ENCODE measurements at places on chromosomes 6 and 20. TPM values are rescaled to one million over a fixed set of nuclear protein-coding genes. Genes with fewer than 3 reads are reported as not detected.

GRCh38 chr6:44594481-44594880 lies 207.0 kb downstream of the CDC5L start:
- no peak for DNase-seq

The SLC22A1 gene
- total RNA-seq, result 2.4 TPM

GRCh38 chr6:31581434-31582229 lies 592 bp downstream of the LTB start:
- DNase-seq, result peak; percentile 43

The PHF10 gene
- total RNA-seq, result 29.8 TPM

The POM121L2 gene
- total RNA-seq, result 0.14 TPM

GRCh38 chr6:2460216-2460745 lies 214.9 kb upstream of the GMDS start:
- DNase-seq, result no peak

- peak; percentile 43 for DNase-seq
Observed at GRCh38 chr6:108684771-108685329, 124.1 kb downstream of the FOXO3 start.

DNA sequence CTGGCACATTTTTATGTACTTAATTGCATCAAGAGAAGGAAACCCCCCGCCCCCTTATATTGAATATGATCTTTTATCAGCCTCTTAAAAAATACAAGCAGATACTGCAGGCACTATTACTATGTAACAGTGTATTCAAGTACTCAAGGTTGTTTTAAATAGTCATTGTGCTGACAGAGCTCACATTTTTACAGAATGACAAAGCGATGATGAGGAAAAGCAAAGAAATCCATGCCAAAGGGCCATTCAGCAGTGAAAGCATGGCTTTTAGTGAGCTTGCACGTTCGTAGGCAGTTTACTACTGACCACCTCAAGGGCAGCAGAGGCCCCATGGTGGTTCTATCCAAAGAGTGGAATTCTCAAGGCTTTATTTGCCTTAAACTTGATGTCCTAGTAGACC lies 146.8 kb downstream of the RPS12 start:
- DNase-seq, result no peak

DNA sequence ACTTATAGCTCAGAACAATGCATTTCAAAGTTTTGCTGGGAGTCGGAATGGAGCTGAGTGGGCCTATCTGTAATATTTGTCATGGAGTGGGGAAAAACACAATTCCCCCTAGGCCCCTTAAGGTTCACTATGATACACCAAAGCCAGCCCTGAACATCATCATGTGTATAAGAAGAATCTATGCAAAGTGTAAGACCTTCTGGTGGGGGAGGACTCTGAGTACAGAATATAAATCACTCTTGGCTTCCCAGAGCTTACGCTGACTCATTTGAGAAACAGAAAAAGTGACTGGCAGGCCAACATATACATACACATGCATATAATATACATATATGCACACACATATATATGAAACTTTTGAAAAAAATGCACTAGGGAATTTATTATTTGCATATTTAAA lies 54.1 kb upstream of the UBR2 start:
- DNase-seq, result no peak

DNA sequence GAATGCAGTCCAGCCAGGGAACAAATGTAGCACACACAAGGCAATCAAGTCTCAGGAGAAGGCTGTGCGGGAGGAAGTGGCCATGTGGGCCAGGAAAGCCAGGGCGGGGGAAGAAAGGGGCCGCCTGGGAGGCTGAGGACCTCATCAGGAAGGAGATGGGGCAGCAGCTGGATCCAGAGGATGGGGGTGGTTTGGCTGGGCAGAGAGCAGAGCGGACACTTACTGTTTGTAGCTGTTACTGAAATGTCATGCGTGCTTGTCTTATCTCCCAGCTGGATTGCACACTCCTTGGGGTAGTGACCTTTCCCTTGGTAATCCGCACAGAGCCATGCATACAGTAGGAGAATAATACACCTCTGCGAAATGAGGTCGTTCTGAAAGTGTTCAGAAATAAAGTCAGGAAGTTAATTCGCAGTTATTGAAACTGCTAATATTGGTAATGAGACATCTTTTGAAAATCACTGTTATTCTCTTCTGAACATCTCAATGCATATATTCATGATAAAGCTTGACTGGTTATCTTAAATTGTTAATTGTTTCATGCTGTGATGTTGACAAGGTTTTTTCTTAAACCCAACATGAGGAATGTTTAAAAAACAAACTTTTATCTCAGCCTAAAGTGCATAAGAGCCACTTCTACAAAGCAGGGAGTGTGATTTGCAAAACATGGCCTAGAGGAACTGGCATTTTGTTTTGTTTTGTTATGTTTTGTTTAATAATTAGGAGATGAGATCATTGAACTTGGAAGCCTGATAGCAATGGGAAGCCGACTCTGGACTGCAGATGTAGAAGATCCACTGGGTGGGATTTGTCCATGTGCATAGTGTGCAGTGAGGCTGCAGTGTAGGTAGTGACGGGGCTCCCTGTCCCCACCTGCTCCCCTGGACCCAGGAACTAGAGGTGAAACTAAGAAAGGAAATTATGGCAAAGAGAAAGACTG lies 18.0 kb upstream of the MAP3K4 start:
- DNase-seq, result no peak

- DNase-seq, result no peak
Observed at GRCh38 chr6:19356692-19357091, 480.5 kb upstream of the ID4 start.

- no peak for DNase-seq
Observed at GRCh38 chr6:168320634-168321033, 1.1 kb upstream of the DACT2 start.

DNA sequence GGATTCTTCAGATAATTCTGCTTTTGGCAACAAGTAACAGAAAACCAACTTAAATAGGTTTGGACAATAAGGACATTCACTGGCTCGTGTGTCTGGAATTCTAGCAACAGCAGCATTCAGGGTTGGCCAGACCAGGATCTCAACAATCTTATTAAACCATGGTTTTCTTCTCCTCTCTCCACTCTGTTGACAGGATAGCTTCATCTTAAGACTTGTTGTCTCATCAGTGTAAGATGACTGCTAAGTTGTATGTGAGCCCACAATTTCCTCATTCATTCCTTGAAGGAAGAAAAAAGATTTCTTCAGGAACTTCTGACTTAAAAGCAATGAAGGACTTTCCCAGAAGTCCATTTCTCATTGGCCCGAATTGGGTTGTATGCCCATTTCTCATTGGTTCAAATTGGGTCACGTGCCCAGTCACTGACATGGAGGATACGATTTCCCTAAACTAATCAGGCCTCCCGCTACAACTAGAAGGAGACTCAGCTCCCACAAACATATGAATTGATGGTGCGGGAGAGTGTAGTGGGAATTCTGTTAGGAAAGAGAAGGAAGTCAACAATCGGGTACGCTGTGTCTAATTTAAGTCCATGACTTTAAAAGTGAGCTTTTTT lies 83.7 kb downstream of the SLC22A3 start:
- no peak for DNase-seq

DNA sequence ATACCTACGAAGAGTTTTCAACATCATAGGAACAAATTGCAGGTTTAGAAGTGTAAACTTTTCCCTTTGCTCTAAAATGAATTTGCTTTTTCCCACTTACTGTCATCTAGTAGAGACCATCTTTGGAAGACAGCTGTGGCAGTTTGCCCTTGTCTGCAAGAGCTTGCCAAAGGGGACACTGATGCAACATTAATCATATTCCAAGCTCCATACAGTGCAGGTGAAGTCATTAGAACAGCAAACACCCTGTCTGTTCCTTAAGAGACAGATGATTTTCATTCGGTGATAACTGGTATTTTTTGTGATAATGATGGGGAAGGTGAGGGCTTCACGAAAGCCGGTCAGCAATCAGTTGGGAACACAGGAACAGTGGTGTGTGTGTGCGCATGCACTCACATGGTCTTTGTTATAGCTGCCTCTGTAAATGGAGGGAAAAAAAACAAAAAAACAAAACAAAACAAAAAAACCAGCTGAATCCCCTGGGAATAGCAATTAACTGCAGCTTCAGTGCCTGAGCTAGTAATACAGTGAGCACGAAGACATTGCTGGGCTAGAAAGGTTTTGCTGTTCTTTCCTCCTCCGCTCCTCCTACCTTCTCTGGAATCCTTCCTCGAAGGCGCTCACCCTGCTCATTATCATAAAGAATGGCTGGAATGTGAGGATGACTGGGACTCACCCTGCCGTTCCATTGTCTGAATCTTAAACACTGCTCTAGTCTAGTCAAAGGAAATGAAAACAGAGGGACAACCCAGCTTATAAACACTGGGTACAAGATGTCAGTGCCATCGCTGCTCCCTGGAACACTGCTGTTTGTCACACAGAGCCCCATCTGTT lies 35.2 kb upstream of the KIF13A start:
- no peak for DNase-seq

The FRK gene
- total RNA-seq, result 25.8 TPM

- no peak for DNase-seq
Observed at GRCh38 chr20:33569802-33570391, 80.0 kb downstream of the CBFA2T2 start.

DNA sequence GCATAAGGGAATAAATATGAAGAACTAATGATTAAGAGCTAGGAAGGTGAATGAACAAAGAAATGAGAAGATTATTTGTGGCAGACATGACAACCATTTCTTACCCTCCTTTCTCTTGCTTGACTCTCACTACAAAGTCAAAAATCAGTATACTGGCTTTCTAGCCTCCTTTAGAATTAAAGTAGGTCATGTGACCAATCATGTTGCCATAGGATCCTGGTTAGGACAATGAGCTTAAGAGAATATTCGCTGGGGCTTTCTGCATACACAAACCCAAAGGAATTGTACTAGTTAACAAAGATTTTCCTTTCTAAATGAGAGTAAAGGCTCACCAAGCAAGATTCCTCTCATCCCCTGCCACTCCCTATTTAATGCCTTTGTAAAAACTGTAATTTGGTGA lies 76.0 kb upstream of the ID4 start:
- DNase-seq, result no peak

GRCh38 chr6:133697666-133698065 lies 191.2 kb upstream of the TCF21 start:
- no peak for DNase-seq

- DNase-seq, result no peak
Observed at GRCh38 chr20:43238266-43238665, 48.6 kb upstream of the PTPRT start.

- no peak for DNase-seq
Observed at GRCh38 chr6:19805129-19805481, 32.1 kb upstream of the ID4 start.

DNA sequence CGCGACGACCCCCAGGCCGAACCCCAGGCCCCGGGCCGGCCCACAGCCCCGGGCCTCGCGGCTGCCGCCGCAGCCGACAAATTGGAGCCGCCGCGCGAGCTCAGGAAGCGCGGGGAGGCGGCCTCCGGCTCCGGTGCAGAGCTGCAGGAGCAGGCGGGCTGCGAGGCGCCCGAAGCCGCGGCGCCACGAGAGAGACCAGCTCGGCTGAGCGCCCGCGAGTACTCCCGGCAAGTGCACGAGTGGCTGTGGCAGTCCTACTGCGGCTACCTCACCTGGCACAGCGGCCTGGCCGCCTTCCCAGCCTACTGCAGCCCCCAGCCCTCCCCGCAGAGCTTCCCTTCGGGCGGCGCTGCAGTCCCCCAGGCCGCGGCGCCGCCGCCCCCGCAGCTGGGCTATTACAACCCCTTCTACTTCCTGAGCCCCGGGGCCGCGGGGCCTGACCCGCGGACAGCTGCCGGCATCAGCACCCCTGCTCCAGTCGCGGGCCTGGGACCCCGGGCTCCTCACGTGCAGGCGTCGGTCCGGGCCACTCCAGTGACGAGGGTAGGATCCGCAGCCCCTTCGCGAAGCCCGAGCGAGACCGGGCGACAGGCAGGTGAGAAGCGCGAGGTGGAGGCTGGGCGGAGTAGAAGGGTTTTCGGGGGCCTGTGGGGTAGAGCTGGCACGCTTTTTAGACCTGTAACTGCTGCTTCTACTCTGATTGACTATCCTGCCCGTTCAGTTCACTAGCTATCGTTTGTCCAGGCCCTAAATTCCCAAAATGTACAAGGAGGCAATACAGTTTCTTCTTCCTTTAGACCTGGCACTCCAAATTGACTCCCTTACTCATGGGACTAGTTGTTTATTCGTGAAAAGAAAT lies 654 bp downstream of the FAM8A1 start:
- DNase-seq, result peak; percentile 72

DNA sequence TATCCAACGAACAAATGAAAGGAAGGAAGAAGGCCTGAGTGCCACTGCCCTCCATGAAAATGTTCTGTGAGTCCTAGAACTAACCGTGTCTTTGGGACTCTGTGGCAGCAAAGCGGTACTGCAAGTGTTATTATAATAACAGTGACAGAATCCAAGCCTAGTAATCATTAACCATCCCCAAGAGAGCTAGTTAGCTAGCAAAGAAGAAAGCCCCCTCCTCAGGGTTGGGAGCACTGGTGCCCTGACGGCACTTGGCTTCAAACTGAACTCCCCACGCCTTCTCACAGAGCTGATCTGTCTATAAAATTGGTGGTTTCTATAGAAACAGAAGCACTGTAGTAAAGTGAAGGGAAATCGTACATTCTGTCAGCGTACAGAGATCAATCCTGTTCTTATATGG lies 239.8 kb downstream of the PTPRT start:
- DNase-seq, result no peak

DNA sequence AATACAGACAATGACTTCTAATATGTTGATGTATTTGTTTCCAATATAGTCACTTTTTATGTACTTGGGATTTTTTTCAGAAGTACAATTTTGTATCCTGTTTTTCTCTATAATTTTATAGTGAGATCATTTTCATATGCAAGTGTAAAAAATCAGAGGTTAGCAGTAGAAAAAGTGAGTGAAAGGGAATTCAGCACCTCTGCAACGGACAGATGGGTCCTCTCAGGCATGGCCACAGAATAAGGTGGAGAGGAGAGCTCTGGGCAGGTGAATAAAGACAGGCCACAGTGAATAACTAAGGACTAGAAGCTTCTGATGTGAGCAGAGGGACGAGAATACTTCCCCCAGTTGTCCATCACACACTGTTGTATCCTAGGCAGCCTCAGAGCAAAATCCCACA lies 210.1 kb upstream of the CNR1 start:
- no peak for DNase-seq

GRCh38 chr6:114366899-114367298 lies 24.1 kb upstream of the HS3ST5 start:
- DNase-seq, result no peak

DNA sequence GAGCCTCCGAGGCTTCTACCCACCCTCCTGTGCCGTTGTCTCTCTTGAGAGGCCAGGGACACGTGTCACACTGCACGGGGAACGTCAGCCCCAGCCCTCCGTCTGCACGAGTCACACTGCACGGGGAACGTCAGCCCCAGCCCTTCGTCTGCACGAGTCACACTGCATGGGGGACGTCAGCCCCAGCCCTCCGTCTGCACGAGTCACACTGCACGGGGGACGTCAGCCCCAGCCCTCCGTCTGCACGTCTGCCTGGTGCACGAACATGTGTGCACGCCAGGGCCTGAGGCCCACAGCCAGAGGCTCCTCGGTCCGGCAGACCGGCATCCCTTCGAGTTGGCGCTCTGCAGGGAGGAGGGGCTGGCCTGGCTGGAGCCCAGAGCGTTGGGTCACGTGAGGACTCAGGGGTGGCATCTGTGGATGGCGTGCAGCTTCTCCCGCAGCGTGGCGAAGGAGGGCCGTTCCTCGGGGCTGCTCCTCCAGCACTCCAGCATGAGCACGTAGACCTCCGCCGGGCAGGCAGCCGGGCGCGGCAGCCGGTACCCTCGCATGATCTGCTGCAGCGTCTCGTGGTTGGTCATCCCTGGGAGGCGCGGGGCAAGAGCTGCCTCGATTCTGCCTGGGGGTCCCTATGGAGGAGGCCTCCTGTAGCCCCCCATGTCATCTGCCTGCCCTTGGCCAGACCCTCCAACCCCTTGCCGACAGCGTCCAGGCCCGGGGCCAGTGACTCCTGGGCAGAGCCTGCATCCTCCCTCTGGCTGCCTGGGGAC lies 3.4 kb upstream of the PTK6 start:
- DNase-seq, result no peak

- DNase-seq, result no peak
Observed at GRCh38 chr20:61980647-61981583, 84.8 kb downstream of the TAF4 start.

The RFX6 gene
- total RNA-seq, result 1.6 TPM

Measured in mucosa of descending colon (tissue), 3 donors.